NCI-H2081 treated with DMSO at 0.1 percent for 48 hours (cell line): ENCODE measurements at places on chromosomes 12 and 14.

DNA sequence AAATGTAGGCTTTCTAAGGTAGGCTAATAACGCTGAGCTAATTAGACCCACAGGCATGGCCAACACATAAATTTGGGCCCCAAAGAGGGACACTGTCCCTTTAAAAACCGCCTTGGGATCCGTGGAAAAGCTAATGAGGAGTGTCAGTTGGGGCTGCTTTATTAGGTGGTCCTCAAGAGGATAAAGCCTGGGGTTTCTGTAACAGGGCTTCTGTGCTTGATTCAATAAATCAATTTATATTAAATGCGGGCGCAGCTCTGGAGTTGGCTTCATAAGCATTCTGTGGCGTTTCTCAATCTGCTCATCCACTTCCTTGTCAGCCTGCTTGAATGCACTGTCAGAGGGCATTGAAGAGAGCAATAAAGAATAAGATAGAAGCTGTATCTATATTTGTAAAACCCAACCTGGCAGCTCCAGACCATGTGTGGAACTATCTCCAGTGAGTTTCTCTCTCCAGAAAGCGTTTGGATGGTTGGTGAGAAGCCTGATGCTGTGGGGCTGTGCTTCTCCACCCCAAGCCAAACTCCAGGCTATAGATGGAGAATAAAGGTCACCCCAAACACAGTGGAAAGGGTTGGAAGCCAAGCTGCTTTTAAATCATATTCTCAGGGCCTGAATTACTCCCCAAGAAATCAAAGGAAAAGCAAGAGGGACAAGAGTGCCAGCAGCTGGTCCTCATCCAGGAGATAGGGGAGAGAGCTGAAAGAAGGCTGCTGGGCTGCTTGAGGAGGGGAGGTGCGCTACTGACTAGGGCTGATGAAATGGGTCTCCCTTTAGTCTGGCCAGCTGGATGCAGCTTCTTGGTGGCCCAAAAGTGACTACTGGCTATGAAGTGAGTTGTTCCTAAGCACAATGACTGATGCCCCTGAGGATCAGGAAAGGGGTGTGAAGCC is 222.0 kb downstream of the PPM1H start:
- DNase-seq: no peak

DNA sequence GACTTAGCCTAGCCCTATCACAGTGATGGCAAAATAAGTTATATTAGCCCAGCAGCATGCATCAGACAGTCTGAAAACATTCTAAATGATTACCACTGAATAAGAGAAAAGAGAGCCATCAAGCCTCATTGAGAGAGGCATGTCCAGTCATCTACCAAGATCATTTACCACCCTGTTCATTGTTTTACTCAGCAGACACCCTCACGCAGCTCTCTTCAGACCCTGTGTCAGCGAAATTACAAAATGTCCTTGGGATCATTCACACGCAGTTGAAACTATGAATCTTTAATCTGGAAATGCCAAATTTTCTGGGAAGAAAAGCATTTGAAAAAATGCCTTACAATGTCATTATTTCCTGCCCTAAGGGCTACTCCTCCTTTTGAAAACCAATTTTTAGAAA is 89.5 kb downstream of the PTPRO start:
- DNase-seq: no peak

GRCh38 chr12:62543324-62543723 is 76.7 kb downstream of the MON2 start:
- DNase-seq: no peak

- no peak for DNase-seq
These were observed 159.5 kb downstream of the BRMS1L start for GRCh38 chr14:35985474-35986218.

GRCh38 chr12:42695490-42695995 is 106.0 kb upstream of the PRICKLE1 start:
- no peak for DNase-seq

DNA sequence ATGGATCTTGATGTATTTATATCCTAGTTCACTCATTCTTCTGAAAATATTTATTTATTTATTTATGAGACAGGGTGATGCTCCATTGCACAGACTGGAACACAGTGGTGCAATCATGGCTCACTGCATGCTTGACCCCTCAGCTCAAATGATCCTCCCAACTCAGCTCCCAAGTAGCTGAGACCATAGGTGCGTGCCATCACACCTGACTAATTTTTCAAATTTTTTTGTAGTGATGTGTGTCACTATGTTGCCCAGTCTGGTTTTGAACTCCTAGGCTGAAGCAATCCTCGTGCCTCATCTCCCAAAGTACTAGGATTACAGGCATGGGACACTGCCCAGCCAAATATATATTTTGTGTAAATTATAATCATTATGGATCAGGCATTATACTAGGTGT is 595.6 kb upstream of the ATP2B1 start:
- DNase-seq: no peak

DNA sequence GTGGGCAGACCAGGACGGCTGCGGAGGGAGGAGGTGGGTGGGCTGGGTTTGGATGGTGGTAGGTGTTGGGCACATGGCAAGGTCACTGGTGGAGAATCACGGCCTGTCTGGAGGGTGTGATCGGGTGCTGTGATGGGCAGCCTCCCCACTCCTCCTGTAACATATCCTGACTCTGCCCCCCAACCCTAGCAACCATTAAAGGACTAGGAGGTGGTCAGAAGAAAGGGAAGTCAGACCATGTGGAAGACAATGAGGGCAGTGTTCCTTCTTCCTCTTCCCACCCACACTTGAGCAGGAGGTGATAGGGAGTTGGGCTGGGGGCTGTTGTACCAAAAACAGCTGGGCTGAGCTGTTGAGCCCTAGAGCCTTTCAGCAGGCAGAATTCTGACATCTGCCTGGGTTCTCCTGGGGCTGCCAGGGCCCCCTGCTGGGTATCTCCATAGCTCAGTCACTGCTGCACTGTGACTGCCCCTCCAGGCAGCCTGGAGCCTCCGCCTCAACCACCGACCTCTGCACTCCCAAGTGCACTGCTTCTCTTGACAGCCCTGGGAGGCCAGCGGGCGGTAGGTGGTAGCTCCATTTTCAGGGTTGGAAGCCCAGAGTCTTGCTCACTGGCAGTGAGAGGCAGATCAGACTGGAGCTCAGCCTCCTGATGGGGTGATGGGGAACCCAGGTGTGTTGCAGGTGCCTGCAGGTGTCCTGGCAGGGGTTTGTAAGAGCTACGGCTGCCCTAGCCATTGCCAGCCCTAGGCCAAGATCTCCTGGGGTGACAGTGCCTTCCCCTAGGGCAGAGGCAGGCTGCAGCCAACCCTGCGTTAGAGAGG is 15.4 kb downstream of the VASH1 start:
- no peak for DNase-seq

GRCh38 chr12:14893506-14894250 is 8.0 kb upstream of the MGP start:
- DNase-seq: no peak

DNA sequence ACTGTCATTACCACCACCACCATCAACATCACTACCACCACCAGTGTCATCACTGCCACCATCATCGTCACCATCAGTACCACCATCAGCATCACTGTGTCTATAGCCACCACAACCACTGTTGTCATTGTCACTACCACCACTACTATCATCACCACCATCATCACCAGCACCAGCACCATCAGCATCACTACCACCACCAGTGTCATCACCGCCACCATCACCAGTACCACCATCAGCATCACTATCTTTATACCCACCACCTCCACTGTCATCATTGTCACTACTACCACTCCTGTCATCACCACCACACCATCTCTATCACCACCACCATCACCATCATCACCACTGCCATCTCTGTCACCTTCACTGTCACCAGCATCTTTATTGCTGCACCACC is 60.6 kb downstream of the BEGAIN start:
- DNase-seq: no peak
